ELR (cell line): ENCODE measurements at places on chromosomes 3 and 15.

DNA sequence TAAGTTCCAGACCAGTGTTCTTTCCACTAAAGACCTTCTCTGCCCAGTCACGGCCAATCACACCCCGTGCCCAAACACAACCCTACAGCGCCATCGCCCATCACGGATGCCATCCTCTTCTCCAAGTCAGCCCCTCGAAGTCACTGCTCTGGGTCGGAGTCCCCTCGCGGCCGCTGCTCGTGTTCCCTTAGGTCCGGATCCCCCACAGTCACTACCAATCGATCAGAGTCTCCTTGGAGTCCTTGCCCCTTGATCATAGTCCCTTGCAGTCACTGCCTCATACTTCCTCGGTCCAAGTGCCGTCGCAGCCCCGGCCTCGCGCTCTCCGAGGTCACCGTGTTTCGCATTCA lies 461 bp downstream of the PCYT1A start:
- peak; percentile 48 for DNase-seq

- DNase-seq: no peak
These were observed 23.3 kb downstream of the LYSMD2 start for GRCh38 chr15:51714162-51714561.

DNA sequence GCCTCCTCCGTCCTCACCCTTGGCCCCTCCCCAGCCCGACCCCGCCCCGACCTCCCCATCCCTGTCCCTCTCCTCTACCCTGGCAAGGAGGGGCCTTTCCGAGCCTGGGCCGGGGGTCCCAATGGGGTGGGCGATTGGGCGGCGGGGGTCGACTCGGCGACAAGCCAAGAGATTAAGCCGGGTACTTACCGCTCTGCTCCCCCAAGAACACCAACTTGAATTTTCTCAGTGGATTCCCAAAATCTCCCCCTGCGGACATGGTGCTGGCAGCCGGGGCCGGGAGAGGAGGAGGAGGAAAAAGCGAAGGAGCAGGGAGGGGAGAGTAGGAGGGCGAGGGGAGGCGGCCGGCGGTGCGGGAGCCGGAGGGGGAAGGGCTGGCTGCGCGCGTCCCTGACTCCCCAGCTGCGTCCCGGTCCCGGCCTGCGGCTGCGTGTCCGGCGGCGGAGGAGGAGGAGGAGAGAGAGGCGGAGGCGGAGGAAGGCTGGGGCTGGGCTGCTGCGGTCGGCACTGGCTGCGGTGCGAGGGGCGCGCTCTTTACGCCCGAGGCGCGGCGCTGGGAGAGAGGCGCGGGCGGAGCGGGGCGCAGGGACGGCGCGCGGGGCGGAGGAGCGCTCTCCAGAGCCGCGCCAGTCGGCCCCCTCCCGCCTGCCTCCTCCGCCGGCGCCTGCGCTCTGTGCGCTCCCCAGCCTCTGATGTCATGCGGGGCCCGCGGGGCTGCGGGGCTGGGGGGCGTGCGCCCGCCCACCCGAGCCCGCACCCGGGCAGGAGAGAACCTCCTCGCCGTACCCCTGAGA lies at the start of gene RAB6B:
Gene RAB6B (minus strand): TSS at position 675 of the 794 bp plus-strand sequence. CDS start 416 bp downstream, at position 259.
- peak; percentile 49 for DNase-seq

- DNase-seq: peak; percentile 18
These were observed 517.6 kb upstream of the ROBO1 start for GRCh38 chr3:80285388-80285787.

- no peak for DNase-seq
These were observed 781.2 kb downstream of the ROBO1 start for GRCh38 chr3:78986416-78987101.

DNA sequence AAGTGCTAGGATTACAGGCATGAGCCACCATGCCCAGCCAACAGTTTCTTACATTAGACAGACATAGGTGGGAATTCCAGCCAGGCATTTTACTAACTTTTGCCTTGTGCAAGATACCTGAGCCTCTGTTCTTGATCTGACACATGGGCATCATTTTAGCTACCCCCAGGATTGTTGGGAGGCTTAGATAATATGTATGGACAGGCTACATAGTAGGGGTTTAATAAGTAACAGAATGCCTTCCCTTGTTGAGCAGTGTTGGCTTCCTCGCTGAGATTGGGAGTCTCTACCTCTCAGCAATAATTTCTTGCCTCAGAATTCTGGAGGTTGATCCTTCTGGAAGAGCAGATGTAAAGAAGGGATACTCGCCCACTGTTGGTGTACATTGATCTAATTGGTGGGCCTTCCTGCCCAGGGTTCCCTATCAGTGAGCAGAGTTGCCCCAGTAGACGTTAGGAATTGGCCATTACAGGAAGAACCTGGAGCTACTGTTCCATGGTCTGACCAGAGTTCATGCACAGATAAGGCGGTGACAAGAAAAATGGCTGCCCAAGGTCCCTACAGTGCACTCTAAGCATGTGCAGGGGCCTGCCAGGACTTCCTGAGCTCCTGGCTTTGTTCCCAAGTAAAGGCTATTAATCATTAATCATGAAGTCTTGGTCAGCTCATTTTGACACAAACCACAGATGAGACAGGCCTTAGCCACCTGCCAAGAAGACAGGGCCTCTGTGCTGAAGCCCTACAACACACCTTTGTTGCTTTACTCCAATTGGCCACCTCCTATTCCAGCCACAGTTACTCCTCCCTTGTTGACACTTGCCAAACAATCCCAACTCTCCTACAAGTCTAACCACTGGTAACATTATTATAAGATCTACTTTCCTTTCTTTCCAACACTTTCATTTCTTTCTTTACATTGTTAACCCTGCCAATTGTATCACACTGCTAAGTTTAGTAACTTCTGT lies 5.0 kb upstream of the IL17RE start:
- peak; percentile 39 for DNase-seq

DNA sequence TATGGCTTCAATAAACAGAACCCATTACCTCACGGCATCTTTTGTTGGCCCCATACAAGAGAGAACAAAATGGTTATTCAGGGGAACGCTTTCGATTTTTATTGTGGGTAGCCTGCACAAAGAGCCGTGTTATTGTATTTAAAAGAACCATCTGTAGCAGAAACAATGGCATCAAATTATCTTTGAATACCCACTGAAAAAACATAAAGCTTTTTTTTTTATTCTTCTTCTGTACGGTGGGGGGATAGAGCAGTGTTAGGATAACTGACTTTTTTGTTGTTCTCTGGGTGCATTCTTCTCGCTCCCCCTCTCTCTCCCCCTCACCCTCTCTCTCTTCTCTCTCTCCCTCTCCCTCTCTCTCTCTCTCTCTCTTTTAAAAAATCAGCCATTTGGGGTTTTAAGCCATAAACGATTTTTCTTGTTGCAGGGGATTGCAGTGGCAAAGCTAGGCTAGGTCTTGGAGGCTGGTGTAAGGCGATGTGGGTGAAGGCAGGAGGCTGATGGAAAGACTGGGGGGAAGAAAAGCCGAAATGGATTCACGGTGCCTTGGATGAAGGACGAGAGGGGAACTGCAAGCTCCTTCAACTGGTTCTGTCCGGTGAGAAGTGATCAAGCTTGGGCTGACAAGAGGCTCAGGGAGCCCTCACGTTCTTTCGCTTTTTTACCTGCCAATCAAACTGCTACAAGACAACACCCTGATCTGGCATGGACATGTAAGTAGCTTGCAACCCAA lies 12.4 kb upstream of the SOX2 start:
- DNase-seq: no peak

GRCh38 chr3:56467108-56467507 lies 1.2 kb downstream of the ERC2 start:
- peak; percentile 76 for DNase-seq

- DNase-seq: no peak
These were observed 30.5 kb downstream of the TNK2 start for GRCh38 chr3:195877767-195878423.

DNA sequence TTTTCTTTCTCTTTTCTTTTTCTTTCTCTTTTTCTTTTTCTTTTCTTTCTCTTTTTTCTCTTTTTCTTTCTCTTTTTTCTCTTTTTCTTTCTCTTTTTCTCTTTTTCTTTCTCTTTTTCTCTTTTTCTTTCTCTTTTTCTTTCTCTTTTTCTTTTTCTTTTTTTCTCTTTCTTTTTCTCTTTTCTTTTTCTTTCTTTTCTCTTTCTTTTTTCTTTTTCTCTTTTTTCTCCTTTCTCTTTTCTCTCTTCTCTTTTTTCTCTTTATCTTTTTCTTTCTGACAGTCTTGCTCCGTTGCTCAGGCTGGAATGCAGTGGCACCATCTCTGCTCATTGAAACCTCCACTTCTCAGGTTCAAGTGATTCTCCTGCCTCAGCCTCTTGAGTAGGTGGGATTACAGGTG lies 335.7 kb downstream of the SQOR start:
- DNase-seq: no peak
